ENCODE measurements at places on chromosomes 7 and 10.

- no peak for DNase-seq
Observed at GRCh38 chr10:92880233-92880861, 32.0 kb downstream of the EXOC6 start.

DNA sequence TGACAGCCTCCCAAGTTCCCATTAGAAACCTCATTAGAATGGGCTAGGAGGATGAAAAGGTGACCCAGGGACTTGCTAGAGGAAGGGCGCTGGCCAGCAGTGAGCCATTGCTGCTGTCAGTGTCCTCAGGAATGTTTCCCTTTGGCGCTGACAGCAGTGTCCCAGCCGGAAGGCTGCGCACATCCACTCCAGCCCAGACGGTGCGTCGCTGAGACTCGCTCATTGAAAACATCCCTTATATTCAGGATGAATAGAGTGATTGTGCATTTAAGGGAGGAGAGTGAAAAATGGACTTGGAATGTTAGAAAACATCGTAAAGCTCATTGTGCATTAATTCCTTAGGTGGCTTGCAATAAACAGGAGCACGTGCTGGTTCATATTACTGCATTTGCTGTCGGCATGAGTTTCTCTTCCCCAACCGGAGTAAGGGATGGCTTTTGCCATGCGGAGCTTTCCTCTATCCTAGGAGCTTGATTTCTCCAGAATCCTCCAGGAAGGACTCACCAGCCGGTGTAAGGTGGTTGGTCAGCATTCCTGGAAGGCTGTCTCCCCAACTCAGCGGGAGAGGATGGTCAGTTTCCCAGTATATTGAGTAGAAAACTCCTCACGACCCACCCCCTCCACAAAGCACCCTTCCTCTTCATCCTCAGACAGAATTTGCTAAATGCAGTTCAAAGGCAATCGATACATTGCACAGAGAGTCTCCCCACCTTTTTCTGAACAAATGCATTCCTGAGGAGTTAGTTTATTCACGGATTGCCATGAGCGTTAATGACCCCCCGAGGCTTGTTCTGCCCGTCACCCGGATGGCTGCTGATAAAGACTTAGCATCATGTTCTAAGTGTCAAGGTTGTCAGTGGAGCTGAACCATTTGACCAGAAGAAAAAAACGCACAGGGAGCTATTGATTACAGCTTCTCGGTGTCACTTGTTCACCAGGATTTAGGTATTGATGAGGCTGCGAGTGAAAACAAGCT is 201.8 kb downstream of the EBF3 start:
- no peak for DNase-seq

- DNase-seq: no peak
Observed at GRCh38 chr7:69341288-69341687, 257.0 kb upstream of the AUTS2 start.

DNA sequence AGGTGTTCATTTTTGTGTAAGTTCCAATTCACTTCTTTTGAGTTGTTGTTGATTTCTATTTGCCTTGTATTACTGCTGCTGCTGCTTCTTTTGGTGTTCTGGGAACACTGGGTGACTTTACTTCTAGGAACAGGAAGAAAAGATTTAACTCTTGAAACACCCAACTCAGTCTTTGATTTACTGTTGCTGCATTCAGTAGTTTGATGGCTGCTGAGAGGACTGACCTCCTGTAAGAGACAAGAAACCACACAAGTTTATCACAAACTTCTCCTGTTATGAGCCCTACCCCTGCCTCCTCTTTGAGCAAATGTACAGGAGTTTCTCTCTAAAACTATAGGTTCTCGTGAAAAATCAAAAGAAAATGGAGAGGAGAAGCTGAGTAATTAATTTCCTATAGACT is 161.7 kb downstream of the CTTNBP2 start:
- no peak for DNase-seq

DNA sequence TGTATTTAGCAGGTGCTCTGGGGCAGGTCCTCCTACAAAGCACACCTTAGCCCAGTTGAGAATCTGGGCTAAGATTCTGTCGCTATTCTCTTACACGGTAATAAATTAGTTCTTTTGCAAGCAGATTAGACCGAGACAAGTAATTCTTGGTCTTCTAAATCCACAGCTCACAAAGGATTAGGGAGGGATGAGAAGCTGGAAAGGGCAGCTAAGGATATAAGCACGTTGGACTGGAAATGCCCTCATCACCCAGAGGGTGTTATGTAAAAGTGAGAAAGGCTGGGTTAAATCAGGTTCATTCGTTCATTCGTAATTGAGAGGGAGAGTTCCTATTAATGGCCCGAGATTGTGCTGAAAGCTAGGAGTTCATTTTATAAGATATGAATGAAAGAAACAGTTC is 41.8 kb downstream of the PFKFB3 start:
- no peak for DNase-seq

- no peak for DNase-seq
Observed at GRCh38 chr10:116030576-116030975, 242.4 kb downstream of the GFRA1 start.

DNA sequence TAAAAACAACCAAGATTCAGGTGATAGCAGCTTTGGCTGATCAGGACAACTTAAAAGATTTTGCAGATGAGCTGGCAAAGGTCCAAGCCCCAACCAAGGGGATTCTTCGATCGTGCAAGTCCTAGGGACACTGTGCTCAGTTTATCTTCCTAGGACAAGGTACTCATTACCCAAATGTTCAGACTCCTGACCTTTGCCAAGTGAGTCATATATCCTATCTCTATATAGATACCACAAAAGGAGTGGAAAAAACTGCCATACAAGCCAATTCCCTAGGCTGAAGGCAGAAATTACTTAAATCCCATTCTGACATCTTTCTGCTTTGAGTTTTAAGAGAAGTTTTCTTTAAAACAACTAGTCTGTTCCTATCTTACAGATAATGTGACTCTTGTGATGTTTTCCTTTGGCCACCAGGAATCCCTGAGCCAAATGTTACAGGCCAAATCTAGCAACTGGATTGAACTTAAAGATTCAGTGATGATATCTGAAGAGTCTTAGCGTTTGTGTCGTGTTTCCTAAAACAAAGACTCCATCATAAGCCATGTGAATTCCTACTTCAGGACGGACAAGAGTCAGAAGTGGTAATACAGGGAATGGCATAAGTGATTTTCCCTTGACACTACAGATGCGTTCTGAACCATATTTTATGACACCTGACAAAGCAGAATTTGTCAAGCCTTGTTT is 142.6 kb upstream of the ASAH2 start:
- DNase-seq: no peak

DNA sequence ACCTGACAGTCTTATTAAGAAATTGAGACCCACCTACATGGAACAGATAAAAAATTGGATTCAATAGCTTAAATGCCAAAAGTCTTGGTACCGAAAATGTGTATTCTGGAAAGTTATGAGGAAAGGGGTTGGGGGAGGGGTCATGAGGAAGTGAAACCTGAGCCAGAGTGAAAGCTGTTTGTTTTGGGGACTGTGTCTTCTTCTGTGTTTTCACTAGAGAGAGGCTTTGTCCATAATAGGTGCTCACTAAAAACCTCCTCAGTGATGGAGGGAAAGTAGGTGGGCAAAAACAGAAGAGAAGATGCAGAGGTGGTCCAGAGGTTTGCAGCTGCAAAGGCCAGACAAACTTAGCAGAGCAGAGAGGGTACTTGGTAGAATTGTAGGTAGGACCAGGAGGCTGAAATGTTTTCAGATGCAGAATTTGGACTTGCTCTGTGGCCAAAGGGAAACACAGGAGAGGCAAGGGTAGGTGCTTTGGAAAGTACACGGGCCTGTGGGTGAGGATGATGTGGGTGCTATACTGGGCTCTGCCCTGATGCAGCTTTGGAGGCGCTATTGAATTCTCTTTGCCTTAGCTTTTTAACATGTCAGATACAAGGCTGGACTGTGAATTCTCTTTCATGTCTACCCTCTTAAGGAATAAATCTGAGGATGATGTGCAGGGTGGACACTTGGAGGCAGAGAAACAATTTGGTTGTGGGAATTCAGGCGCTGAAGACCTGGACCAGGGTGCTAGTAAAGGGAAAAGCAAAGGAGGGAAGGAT is 254.6 kb downstream of the PTEN start:
- no peak for DNase-seq

DNA sequence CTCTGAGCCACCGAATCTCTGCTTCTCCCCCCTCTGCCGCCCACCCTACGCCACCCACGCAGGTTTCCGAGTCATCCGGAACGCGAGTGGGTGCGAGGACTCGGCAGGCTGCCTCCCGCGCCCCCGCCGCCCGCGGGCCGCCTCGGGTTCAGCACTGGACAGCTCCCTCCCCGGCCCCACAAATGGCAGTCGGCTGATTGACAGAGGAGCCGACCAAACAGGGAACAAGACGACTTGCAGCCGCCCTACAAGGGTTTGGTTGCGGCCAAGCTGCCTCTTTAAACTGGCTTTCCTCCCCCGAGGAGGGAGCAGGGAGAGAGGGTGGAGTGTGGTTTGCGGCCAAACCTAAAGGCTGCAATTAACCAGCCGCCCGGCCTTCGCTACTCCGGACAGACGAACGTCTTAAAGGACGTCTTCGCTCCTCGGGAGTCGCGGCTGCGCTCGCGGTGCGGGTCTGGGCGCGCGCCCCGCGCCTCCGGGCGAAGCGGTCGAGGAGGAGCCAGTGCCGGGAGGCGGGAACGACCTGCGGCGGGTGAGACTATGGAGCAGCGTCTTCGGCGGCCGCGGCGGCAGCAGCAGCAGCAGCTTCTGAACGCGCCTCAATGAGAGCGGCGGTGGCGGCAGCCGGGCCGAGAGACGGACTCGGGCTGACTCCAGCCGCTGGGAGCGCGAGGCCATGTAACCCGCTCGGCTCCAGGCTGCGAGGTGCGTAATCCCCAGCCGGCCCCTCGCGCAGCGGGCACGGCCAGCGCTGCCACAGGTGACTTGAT is at the start of gene GPR158:
Gene GPR158, plus strand, starts transcription at position 541 of the 770 bp plus-strand sequence. CDS start 420 bp downstream, outside the sequence.
- DNase-seq: peak; percentile 10

DNA sequence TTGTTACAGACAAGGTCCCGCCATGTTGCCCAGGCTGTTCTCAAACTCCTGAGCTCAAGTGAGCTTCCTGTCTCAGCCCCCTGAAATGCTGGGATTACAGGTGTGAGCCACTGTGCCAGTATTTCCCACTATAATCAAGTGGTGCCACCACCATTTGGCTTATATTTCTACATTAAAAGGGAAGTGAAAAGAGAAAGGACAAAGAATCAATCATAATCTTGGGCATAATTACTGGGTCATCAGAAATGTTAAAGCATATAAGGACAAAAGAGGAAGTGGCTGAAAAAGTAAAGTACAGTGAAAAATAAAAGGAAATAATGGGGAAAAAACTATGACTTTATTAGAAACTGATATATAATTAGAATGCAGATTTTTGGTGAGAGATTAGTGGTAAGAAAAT is 25.7 kb upstream of the ENTPD1 start:
- DNase-seq: no peak

DNA sequence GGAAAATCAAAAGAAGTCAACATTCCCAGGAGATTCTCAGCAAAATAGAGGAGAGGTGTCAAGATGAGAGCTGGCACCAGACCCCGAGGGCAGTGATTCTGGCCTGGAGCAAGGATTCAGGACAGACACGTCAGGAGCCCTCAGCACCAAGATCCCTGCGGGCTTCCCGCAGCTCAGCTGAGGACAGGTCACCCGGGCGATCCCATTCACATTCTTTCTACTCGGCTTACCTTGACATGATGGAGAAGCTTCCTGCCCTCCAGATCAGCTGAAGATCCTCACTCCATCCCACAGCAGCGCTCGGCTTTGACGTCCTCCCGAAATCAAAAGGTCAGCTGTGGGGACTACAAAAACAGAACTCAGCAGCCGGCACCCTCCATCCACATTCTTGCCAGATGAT is 139.1 kb downstream of the DLG5 start:
- no peak for DNase-seq

DNA sequence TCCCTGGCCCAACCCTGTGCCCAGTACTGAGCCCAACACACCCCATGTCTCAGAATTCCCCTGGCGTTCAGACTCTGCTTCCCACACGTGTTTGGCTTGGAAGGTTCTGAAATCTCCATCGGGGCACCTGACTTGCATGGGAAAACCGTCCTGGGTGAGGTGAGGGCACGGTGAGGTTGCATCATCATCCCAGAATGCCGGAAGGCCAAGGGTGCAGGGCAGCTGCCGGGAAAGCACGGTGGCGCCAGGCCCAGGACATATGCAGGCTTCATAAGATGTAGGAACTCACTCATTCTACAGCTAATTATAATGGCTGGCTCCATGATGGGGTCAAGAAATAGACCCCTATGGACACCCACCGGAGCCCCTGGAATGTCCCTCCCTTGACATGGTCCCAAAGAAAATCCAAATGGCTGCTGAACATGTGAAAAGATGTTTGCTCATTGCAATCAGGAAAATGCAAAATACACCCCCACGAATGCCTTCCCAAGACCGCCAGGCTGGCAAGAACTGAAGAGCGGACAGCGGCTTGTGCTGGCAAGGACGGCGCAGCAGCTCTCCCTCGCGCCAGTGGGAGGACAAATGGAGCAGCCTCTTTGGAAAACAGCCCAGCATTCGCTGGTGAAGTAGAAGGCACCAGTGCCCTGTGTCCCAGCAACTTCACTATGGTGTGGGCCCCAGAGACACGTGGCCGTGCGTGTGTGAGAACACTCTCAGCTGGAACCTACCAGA is 2.3 kb downstream of the KNDC1 start:
- DNase-seq: no peak

DNA sequence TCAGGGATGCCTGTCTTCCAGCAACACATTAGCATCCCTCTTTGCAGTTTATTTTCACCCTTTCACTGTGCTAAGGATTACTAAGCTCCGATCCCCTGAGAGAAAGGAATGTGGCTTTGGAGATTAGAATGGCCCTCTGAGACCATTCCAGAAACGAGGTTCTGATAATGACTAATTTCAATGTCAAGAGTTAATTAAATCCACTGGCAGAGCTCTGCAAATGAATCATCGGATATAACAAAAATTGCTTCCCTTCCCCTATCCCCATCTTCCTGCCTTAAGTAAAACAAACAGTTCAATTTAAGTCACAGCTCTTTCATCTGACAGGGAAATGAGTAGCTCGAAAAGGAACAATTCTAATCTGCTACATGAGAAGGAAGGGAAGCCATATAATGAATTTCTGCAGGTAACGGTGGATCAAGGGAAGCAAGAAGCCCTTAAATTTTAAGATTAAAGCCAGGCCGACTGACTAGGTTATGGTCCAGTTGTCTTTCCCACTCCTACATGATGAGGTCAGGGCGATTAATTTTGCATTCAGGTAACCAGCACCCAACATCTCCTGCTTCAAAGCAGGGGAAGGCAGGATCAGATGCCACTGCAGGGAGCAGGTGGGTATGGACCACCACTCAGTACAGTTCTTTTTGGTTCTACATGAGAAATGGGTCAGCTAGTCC is 50.5 kb downstream of the MALSU1 start:
- DNase-seq: no peak

DNA sequence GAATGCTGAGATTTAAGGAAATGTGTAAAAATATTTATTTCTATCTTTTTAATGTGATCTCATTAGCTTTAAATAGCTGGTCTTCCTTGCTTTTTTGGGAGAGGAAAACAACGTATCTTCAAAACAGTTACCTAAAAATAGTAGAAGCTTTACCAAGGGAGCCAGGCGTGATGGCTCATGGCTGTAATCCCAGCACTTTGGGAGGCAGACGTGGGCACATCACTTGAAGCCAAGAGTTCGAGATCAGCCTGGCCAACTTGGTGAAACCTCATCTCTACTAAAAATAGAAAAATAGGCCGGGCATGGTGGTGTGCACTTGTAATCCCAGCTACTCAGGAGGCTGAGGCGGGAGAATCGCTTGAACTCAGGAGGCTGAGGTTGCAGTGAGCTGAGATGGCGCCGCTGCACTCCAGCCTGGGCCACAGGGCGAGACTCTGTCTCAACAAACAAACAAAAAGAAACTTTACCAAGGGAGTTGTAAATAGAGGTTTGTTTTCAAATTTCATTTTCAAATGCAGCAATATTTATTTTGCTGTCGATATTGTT is 48.4 kb upstream of the ITGB1 start:
- no peak for DNase-seq

Measured in activated T-cell treated with anti-CD3 and anti-CD28 coated beads, Interleukin-2, amount 50 U/mL, for 4 hours (primary cell).